ENCODE measurements at places on chromosomes 2 and 18.

DNA sequence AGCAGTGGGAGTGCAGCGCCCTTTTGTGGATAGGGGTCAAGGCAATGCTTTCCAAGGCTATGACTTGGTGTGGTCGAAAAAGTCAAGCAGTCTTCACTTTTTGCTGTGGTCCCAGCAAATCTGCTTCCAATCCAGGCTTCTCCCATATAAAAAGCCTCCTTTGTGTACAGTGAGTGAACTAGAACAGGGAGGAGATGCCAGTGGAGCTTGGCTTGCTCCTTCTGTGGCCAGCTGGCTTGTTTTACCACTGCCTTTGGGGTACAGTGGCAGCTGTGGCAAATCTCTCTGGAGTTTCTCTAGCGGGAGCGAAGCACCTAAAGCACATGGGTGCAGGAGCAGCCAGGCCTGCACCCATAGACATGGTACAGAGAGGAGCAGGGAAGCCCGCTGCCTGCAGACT, 103.5 kb downstream of the MSH2 start:
- no peak for DNase-seq

DNA sequence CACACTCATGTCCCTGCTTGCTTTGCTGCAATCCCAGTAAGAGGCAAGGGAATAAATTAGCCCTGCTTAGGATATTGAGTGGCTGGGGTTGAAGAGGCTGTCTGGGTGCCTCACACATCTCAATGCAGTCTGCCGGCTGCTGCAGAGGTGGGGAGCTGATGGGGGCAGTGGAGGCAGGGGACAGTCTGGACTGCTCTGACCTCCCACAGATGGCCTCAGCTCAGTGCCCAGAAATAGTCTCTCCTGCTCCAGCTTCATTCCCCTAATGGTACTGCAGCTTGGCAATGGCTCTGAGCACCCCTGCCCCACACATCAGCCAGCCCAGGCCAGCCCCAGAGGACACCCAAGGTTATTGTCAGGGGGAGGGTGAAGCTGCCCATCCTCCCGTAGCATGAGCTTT, 21.5 kb upstream of the TNS1 start:
- no peak for DNase-seq

DNA sequence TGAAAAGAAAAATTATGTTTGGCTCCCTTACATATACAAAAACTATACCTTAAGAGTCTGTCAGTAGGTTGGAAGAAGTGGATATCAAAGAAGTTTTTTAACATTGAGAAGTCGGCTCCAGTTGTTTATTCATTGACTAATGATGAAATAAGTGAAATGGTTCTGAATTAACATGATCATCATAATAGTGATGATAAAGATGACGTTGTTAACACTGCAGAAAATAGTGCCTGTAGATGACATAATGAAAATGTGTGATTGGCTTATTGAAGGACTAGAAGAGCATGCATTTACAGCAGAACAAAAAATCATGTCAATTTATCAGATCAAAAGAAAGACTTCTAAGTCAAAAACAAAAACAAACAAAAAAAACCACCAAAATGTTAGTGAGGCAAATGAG, 1125.4 kb upstream of the NXPH2 start:
- DNase-seq = no peak

DNA sequence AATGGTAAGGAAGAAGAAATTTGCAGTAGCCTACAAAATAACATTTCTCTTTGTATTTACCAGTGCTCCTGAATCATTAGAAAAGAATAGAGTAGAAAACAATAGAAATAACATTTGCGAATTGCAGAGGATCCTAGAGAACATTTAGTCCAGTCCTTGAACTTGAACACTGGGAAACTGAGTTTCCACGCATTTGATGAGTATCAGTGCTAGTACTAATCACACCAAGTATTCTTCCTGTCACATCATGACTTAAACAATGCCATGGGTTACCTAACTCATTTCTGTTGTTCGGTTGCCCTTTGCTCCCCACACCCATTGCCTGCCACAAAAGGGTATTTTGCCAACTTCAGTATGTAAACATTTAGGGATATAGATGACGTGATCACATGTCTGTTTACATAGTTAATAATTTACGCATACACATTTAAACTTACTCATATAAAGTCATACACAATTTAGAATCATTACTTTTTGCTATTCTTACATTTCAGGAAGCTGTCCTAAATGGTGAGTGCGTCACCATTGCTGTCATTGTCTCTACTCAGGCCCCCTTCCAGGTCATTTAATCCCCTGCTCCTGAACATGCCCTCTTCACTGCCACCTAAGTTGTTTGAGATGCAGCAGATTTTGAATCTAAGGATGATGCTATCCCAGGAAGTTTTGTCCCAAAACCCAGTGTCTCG, 42.3 kb downstream of the CRIM1 start:
- no peak for DNase-seq

DNA sequence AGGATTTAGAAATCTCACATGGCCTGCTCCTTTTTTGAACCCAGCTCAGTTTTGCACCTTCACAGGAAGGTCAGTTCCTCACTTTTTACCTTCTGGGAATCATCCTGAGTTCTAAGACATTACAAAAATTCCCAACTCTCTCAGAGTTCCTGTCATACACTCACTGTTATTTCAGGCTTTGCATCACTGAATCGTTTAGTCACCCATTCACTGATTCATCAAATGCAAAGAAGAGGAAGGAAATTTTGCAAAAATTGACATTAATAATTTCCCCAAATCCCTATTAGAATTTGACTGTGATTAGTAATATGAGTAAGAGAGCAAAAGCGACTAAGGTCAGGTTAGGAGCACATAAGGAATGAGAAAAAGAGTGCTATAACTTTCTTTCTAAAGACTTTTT, 197.5 kb downstream of the PDE1A start:
- DNase-seq = no peak

DNA sequence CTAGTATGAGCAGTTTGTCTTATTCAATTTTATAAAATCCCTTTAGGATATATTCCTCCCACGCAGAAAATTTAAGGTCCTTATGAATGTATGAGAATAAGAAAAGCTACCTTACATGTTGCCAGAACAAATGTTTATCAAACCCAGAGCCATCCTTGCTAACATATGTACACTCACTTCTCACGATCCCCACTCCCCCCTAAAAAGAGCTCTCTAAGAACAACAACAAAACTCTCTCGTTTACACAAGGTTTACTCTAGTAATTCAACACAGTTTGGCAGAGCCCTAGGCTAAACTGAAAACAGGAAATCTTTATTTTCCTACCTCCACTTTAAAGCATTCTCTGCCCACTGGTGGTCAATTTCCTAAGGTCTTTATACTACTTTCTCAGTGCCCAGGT, 504.9 kb downstream of the ZEB2 start:
- no peak for DNase-seq

All from non-pigmented ciliary epithelial cell (primary cell).